ENCODE measurements at places on chromosomes 13 and 19.

GRCh38 chr19:43778651-43779050, 2.1 kb downstream of the KCNN4 start:
- no peak for DNase-seq

DNA sequence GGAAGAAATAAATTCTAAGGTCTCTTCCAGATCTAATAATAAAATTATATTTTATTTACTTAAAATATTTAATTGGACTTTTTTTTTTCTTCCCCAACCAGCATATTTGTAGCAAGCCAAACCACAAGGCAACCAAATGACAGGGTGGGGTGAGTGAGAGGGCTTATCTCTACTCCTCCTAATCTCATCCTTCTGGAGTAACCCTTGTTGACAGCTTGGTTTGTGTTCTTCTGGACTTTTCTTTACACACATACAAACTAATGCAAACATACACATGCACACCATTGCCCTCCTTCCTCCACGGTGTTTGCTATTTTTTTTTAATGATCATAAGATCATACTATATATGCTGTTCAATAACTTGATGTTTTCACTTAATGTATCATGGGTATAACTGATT, 383.1 kb downstream of the DLEU7 start:
- no peak for DNase-seq

GRCh38 chr13:32904266-32904665, 112.0 kb upstream of the KL start:
- DNase-seq, result no peak

DNA sequence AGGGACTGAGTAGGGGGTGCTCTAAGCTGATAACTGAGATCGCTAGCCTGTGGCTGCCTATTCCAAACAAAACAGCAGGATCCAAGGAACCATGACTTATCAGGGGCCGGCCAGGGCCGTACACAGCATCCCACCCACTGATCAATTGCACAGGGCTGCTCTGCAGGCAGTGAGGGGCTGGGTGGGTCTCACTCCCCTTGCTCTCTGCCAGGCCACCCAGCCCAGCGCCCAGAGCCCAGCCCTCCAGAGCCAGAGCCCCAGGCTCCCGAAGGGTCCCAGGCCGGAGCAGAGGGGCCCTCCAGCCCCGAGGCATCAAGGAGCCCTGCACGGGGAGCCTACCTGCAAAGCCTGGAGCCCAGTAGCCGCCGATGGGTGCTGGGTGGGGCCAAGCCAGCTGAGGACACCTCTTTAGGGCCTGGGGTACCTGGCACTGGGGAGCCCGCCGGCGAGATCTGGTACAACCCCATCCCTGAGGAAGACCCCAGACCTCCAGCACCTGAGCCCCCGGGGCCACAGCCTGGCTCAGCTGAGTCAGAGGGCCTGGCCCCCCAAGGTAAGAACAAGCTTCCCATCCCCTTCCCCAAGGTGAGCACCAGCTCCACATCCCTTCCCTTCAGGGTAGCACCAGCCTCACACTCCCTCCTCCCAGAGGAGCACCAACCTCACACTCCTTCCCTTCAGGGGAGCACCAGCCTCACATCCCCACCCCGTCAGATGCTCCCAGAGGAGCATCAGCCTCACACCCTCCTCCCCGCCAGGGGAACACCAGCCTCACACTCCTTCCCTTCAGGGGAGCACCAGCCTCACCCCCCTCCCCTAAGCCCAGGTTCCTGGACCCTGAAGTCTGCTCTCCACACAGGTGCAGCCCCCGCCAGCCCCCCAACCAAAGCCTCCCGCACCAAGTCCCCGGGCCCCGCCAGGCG, 1.9 kb downstream of the SYDE1 start:
- DNase-seq, result no peak

DNA sequence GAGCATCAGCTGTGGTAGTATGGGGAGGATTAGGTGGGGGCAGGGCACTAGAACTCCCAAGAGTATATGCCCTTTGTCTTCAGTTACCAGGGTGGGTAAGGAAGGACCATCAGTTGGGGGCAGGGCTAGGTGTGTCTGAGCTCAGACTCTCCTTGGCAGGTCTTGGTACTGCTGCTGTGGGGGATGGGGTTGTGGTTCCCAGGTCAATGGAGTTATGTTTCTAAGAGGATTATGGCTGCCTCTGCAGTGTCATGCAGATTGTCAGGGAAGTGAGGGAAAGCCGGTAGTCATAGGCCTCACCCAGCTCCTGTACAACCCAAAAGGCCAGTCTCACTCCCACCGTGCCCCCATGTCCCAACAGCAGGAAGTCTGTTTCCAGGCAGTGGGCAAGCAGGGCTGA, 8.8 kb upstream of the ZNF578 start:
- no peak for DNase-seq
